ENCODE measurements at places on chromosomes 3 and 15.

- no peak for DNase-seq
Measured at GRCh38 chr3:120498556-120499346, 48.0 kb upstream of the FSTL1 start.

DNA sequence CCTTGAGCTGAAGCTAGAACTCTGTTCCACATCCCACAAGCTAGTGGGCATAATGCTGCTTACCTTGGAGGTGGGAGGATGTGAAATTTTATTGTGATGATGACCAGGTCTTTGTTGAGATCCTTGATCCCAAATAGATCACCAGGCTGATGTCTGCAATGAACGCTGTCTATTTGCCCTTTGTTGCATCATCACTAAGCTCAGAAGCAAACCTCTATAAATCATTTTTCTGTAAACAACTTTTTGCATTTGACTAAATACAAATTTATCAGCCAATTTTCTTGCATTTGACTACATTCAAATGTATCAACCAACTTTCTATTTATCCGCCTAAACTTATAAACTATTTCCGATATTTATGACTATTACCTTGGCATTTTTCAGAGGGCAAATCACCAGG is 9.7 kb downstream of the CCDC80 start:
- no peak for DNase-seq

DNA sequence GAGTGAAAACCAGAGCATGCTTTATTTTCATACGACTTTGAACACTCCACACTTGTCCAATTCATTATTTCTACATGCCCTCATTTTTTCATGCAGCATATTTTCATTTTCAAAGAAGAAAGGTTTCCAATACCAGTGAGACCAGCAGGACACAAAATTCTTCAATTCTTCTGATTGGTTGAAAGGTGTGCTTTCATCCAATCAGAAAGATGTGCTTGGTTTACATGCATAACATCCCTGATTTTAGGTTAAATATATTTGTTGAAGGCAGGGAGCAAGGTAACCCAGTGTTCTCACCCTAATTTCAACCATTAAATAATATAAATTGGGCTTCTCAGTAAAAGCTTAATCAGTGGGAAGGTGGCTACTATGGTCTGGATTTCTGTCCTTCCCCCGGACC is 47.5 kb upstream of the PPIB start:
- no peak for DNase-seq

DNA sequence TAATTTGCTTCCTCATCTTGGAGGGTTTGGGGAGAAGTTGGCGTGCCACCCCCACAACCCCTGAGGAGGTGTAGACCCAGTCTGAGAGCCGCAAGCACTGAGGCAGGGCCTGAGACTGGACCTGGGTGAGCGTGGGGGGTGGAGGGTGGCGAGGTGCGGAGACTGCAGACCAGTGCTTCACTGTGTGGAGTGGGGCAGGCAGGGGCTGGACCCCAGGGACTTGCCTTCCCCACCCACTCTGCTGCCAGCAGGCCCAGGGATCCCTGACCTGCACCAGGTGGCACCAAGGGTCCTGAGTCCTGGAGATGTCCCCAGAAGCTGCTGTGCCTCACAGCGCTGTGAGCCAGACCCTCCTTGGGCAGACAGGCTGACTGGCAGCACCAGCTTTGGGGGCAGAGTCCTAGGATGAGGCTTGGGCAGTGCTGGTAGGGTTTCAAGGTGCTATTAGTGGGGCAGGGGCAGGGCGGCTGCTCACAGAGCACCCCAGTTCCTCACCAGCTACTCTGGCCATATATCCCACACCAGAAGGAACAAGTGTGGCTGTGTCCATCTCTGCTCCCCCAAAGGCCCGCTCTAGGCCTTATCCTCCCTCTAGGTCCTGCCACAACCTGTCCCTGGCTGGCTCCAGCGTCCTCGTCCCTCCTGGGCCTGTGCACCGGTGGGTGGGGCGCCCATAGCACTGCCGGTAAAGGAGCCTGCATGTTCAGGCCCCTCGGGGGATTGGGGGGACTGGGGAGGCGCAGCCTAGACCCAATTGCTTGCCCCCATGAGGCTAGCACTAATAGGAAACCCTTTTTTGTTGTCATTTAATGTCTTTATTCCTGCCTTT is 11.8 kb downstream of the ZBTB47 start:
- DNase-seq: no peak

DNA sequence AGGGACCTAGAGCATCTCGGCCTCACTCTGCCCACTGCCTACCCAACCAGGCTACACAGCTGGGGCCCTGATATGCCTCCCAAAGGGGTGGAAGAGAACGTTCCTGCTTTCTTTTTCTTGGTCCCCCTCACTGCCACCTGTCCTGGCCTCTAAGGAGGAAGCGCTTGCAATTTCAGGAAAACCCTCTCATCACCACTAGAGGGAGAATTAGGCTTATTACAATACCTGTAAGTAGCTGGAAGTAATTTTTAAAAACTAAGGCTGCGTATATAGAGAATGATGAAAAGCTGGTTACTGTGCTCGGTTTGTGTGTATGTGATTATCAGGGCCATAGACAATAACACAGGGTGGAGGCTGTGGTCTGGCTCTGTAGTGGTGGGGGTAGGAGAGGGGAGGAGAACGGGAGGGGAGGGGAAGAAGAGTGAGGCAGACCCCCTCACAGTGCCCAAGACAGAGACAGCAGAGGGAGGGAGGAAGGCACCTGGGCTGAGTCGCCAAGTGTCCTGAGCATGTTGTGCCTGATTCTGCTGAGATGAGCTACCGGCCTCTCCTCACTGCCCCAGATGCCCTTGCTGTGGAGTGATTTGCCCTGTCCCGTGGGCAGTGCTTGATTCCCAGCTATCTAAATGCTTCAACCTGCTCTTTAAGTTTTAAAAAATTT is 3.3 kb downstream of the GABRG3 start:
- peak; percentile 55 for DNase-seq

Measured in NCI-H526 (cell line).